ENCODE measurements at places on chromosomes 7 and 10. TPM values are rescaled to one million over a fixed set of nuclear protein-coding genes. Genes with fewer than 3 reads are reported as not detected.

GRCh38 chr7:137942484-137943115, 59.3 kb downstream of the CREB3L2 start:
- no peak for DNase-seq

DNA sequence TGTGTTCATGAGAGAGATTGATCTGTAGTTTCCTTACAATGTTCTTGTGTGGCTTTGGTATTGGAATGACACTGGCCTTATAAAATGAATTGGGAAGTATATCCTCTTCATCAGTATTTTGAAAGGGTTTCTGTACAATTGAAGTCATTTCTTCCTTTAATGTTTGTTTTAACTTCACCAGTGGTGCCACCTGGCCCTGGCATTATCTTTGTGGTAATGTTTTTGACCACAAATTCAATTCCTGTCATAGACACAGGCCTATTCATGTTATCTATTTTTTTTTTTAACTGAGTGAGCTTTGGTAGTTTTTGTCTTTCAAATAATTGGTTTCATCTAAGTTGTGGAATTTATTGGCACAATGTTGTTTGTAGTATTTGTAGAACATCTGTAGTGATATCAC, 127.7 kb downstream of the CDK14 start:
- no peak for DNase-seq

DNA sequence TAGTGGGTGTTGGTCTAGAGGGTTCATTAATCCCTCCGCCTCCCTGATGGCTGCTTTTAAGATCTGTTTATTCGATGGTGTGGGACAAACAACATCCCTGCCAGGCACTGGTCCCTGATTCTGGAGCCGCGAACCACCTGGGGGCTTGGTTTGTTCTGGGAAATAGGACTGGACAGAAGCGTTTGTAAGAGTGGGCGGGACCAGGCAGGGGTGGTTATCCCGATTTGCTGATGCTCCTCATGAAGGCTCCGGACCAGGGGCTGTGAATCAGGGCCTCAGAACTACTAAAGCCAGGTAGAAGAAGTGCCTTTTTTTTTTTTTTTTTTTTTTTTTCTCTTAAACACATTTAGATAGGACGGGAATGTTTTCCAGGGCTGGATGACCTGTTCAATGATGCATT, 273.4 kb downstream of the WDR37 start:
- DNase-seq: no peak

DNA sequence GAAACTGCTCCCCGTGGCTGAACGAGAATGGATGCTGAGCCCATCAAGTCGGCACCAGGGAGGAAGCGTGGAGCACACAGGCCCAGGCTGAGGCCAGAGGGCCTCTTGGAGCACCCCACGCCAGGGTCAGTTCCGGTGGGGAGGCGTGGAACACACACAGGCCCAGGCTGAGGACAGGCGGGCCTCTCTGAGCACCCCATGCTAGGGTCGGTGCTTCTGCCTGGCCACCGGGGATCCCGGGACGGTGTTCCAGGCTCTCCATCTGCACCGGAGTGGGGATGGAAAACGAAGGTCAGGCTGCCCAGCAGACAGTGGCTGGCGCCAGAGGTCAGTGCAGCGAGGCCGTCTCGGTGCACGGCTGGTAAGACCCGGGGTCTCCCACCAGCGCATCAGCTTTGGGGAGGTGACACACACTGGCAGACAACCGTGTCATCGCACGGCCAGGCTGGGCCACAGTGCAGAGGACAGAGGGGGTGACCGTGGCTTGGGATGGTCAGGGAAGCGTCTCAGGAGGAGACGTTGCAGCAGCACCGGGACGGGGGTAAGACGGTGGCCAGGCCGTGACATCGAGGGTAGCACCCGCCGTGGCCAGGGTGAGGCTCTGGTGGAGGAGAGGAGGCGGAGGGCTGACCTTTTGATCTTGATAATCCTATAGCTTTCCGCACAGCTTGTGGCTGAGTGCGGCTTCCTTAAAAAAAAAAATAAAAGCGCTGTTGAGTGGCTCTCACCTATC, 203.9 kb downstream of the ELFN1 start:
- DNase-seq: no peak

SSC4D gene
- total RNA-seq: 0.56 TPM

SMNDC1 gene
- 22.8 TPM for total RNA-seq

Measured in heart left ventricle (tissue), 16 donors.